HAP-1 (cell line): ENCODE measurements at places on chromosomes 12 and 14.

- DNase-seq: no peak
Observed at GRCh38 chr14:20998674-20999366, at the start of gene SLC39A2. Gene SLC39A2, plus strand, starts transcription at chr14:20999293. Its CDS starts 154 bp downstream, at chr14:20999447.

DNA sequence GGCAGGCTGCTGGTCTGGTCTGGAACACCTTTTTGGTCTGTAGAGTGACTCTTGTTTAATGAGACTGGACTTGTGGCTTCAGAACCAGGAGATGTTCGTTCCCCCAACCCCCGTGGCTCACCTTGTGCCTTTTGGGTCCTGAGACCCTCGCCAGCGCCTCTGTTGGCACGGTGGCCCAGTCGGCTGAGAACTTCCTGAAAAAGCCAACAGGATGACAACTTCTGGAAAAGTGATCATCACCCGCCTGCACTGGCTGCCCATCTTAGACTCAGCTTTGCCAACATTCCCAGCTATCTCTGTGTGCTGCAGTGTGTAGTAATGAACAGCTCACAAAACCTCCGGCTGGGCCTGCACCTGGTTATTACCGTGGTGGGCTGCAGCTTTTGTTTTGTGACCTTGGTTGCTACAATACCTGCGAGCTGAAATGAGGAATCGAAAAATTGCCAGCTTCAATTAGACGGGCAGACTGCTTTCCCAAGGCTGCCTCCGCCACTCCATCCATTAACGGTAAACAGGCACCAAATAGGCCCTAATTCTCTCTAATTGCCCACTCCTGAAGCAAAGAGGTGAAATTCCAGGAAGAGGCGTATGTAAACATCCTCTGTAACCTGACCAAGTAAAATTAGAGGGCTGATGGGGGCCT is 16.0 kb downstream of the MEG3 start:
- DNase-seq: no peak

DNA sequence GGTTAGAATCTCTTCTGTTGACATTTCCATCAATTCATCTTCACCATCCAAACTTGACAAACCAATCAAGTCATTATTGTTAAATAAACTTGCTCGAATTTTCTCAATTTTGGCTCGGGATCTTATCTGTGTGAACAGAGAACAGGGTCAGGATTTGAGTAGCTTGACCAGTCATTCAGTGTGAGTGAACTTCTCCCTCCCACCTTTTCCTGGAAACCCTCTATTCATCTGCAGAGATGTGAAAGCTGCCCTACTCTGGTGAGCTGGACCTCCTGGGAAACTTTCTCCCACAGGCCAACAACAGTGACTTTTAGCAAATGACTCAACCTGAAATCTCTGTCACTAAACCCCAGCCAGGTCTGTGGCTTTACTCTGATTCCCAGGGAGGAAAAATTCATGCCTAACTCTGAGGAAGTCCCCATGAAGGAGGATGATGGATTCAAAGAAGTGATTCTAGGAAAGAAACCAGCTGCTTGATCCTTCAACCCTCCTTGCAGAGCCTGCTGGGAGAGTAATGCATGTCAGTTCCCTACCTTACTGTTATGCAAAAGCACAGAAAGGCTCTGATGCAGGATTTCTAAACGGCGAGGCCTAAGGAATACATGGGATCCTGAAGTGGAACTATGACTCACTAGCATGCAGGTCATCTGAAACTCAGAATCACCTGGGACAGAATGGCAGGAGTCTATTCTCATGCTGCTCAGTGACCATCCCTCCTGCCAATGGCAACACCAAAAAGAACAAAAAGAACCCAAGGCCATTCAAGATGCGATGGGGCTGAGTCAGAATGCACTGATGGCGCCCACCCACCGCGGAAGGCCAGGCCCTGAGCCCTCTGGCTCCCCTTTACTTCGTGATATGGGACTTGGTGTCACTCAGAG is 58.0 kb downstream of the TRAFD1 start:
- DNase-seq: no peak

- peak; percentile 12 for DNase-seq
Observed at GRCh38 chr12:114186241-114187002, 219.5 kb downstream of the TBX5 start.

DNA sequence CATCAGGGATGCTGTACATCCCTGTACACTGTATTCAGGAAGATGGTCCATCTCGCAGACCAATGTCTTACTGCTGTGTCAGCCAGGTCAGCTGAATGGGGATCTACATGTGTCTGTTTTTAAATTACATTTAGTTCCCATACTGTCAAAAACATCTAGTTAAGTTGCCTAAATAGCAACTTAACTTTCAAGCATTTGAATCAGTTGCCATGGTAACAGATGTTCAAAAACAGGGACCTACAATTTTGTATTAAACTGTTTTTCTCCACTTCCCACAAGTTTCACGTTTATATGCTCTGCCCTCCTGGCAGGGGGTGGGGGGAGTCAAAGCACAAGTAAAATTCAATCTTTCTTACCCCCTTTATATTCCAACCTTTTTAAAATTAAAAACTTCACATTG is 38.3 kb downstream of the C12orf42 start:
- no peak for DNase-seq

GRCh38 chr12:7374423-7375144 is 69.4 kb downstream of the CD163L1 start:
- DNase-seq: peak; percentile 23

DNA sequence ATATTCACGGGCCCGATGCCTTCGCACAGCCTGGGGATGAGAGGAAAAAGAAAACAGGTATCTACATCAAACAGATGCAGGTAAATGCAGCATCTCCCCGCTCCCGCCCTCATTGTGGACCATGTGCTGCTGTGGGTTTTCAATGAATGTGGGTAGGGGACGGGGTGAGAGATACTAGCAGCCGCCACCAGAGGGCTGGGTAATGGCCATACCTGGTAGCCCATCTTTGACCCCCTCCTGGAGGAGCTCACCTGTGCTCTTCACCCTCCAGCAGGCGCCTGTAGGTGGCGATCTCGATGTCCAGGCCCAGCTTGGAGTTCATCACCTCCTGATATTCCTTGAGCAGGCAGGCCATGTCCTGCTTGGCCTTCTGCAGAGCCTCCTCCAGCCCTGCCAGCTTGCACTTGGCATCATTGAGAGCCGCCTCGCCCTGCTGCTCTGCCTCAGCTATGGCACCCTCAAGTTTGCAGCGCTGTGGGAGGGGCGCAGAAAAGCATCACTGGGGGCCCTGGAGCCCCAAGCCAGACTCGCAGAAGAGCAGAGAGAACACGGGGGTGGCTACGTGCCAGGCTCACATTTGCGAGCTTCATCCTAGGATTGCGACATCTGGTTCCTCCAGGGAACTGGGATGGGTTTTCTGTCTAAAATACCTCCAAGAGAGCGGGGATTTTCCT is 10.2 kb downstream of the KRT82 start:
- peak; percentile 39 for DNase-seq

GRCh38 chr12:25864306-25865276 is 93.9 kb upstream of the RASSF8 start:
- DNase-seq: no peak

GRCh38 chr12:85405781-85406522 is 125.9 kb downstream of the ALX1 start:
- DNase-seq: no peak

DNA sequence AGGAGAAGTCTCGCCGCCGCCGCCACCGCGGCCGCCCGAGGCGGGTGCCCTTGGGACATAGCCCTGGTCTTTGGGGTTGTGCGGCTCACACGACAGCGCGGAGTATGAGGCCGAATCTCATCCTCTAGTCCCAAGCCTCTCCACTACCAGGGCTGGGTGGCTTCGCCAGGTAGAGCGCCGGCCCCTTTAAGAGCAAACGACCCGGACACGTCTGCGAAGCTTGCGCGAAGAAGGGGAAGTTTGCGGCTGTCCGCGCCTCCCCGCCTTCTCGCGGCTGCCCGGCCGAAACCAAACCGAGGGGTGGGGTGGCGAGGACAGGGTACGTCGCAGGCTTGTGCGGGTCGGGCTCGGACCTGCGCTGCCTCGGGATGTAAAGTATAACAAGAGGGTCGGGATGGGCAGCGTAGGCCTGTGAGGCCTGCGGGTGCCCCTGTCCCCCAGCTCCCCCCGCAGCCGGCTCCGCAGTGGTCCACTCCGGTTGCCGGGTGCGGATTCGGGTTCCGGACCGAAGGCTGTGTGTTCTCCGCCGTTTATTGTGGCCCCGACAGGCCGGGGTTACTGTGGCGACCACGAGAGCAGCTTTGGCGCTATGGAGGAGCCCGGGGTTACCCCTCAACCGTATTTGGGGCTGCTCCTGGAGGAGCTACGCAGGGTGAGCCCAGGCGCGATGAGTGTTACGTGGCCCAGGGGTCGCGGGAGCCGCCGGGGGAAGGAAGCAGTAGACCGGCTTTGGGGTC is 33.3 kb downstream of the MIA2 start:
- peak; percentile 79 for DNase-seq

- no peak for DNase-seq
Observed at GRCh38 chr14:23356662-23357061, 4.0 kb upstream of the SLC22A17 start.

DNA sequence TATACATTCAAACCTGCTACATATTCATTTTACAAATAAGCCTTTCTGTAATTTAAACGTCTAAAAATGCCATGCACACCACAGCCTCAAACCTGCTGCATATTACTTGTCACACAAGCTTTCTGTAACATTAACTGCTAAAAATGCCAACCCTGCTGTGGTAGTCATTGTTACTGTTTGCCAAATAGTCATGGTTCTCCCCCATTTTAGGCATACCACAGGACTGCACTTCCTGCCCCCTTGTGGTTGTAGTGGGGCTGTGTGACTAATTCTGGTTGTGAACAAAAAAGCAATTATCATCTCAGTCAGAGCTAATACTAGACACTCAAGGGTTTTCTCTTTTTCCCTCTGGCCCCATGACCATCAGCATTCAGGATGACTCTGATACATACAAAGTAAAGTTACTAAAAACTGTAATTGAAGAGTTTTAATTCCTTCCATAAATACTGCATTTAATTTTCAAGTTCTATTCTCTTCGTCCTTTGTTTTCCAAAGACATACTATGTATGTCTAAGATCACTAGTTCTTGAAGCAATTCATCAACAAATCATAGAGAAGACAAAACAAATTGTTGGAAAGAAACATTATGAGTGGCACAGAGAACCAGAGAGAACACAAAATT is 5.7 kb upstream of the SLC35F4 start:
- DNase-seq: no peak

DNA sequence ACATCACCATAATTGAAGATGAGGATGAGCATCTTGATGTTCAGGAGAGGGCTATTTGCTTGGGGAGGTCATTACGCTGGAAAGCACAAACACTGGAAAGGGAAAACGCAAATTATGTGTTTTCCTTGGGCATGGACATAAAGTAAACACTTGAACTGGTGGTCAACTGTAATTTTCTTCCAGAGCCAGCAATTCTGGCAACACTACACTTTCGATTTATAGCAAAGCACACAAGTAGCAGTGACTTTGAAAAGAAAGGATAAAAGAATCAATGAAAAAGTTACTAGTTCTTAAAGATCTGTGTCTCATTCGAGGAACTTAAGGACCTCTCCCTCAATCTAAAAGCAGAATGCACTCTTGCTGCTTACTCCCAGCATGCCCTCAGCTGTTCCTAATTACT is 2.2 kb downstream of the CLEC14A start:
- no peak for DNase-seq

DNA sequence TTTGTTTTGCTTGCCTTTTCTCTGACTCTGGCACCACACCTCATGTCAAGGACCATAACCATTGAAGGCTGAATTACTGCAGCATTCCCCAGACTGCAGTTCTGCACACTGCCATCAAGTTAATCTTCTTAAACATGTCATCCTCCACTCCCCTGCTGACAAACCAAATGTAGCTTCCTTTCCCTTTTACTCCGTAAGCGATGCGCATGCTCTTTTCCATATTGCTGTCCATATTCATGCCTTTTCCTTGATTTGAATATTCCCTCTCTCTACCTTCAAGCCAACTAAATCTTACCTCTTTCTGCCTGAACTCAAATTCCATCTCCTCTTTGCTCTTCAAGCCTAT is 13.6 kb downstream of the GPX2 start:
- no peak for DNase-seq

- no peak for DNase-seq
Observed at GRCh38 chr14:104979758-104980610, 1.8 kb upstream of the AHNAK2 start.

DNA sequence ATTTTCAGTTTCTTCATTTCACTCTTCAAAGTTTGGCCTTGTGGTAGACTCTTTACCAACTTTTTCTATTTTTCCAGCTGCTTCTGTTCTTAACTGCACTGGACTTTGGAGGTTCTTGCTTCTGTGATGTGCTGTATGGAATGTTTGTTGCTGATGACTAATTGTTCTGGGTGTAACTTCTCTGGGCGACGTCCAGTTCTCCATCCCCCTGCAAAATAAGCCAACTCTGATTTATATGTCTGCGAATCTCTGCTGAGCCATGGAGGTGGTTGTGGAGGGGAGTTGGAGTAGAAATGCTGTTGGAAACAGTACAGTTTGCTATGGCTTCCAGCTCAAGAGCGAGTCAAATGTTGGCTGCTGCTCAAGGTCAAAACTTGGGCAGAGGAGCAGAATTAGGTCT is 113.9 kb upstream of the DYRK2 start:
- DNase-seq: no peak
